ENCODE measurements at places on chromosomes 16 and 17.

GRCh38 chr16:84043486-84044117, 1.0 kb upstream of the SLC38A8 start:
- DNase-seq = no peak

DNA sequence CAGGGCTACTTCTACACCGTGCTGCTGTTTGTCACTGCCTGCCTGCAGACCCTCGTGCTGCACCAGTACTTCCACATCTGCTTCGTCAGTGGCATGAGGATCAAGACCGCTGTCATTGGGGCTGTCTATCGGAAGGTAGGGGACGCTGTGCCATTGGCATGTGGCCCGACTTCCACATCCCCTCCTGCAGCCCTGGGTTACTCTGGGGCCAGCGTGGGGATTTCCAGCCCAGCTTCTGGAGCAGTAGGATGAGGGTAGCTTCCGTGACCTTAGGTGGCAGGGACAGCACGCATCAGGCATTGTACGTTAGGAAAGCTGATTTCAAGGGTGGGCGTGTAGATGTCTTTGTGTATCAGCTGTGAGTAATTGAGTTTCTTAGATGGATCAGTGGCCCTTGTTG, 96.5 kb downstream of the ABCC1 start:
- DNase-seq = no peak

GRCh38 chr16:83397601-83398291, 410.0 kb upstream of the HSBP1 start:
- no peak for DNase-seq

DNA sequence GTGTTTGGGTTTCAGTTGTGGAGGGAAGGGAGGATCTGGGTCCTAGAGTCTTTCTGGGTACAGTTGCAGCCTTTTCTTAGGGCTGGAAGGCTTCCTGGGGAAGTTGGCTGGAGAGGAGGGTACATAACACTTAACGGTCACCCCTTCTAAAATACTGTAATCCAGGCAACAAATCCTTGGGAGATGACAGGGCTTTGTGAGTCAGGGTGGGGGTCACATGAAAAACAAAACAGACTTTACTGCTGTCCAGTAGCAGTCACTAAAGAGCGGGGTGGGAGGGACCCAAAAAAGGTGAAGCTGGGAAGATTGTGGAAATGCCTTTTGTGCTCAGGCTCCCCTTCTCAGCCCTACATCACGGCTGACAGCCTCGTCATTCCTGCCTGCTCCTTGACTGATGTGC, 6.3 kb downstream of the SAP30BP start:
- no peak for DNase-seq

GRCh38 chr17:1604831-1605528, 23.7 kb downstream of the SLC43A2 start:
- no peak for DNase-seq

GRCh38 chr17:56678249-56679114, 85.0 kb downstream of the NOG start:
- DNase-seq = no peak

DNA sequence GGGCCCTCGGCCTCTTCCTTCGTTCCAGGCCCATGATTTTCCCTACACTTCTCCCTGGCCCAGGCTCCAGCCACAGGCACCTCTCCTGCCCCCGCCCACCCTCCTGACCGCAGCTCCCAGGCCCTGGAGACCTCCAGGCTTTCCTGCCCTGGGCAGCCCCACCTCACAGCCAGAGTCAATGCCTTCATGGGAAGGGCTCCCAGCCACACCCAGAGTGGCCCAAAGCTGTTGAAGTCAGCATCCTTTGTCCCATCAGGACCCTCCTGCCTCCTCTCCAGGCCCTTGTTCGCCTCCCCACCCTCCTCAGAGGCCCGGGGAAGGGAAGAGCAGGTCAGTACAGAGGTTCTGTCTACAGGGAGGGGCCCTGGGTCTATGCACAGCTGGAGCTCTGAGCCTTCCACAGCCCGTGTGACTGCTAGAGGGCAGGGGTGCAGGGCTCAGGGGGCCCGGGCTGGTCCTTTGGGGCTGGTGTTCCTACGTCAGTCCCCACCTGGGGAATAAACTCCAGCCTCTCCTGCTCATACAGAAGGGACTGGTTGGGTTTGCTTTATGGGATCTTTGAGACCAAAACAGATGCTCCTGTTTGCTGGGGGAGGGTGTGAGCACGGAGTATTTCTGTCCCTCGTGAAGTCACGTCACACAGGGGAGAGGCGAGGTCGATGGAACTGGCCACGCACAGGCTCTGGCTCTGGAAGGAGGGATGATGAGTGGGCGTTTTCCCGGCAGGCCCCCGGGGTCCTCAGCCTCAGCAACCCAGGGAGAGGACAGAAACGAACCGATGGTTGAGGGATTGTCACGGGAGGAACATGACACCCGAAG, 20.3 kb downstream of the TRARG1 start:
- DNase-seq = no peak

- no peak for DNase-seq
Observed at GRCh38 chr17:82876602-82877379, 37.0 kb upstream of the ZNF750 start.

GRCh38 chr17:11557727-11558452, 40.4 kb upstream of the DNAH9 start:
- no peak for DNase-seq

- no peak for DNase-seq
Observed at GRCh38 chr17:42651392-42651791, 7.7 kb upstream of the TUBG2 start.

GRCh38 chr16:27152801-27153200, 50.5 kb upstream of the KDM8 start:
- no peak for DNase-seq

GRCh38 chr17:76138896-76139752, 1.9 kb downstream of the FOXJ1 start:
- DNase-seq = no peak

DNA sequence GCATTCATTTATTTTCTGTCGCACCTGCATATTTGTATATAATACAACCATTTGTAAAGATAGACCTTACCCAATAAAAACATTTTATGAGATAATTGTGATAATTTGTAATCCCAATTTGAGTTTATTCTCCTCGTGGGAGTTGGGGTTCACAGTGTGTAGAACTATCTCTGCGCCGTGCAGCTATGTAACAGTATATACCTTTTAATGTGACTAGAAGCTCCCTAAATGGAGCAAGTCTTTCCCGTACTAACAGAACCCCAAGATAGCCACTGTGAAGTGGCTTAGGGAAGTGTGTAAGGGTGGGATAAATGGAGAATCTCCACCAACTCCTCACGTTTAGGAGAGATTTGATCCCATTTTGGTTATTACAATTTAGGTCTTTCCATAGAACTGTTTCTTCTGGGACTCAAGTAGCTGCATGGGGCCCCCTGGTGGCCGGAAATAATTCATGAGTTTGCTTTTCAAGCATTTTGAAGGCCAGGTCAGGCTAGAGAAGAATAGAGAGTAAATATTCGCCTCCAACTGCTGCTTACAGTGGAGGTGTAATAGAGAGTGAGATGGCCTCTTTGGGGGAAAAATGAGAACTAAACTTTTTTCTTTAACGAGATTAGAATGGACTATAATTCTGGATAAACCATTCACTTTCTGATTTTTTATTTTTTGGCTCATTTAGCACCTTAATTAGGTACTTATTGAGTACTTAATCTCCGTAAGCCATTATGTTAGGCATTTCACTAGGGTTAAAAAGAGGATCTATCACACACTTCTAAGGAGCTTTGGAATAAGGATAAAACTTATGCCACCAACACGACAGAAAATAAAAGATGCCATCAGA, 4.5 kb downstream of the TMEM100 start:
- DNase-seq = no peak

GRCh38 chr17:77935121-77935571, 23.4 kb upstream of the TNRC6C start:
- no peak for DNase-seq

- DNase-seq = no peak
Observed at GRCh38 chr16:83247767-83248372, 559.9 kb upstream of the HSBP1 start.

DNA sequence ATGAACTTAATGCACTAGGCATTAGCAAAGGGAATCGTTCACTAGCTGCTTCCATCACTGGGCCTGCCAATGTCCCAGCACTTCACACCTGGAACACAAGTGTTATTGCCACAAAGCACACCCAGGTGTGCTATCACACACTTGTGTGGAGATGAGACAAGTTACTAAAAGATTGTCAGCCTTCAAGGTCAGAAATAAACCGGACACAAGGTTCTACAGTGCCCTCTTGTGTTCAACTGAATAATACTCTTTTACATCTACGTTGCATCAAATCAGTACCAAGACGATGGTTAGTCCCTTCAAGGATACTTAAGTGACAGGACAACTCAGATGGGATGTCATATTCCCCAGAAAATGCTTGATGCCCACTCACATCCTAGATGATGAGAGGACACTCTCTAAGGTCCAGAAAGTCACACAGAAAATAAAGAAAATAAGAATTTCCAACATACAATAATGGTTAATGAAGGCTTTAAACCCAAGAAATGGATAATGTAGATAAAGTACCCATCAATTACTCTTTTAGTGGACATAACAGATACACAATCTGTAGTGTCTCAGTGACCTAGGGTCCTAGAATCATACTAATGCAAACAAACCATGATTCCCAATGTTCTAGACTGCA, 16.4 kb upstream of the GLG1 start:
- no peak for DNase-seq

- no peak for DNase-seq
Observed at GRCh38 chr17:54666559-54666958, 234.1 kb upstream of the TOM1L1 start.

DNA sequence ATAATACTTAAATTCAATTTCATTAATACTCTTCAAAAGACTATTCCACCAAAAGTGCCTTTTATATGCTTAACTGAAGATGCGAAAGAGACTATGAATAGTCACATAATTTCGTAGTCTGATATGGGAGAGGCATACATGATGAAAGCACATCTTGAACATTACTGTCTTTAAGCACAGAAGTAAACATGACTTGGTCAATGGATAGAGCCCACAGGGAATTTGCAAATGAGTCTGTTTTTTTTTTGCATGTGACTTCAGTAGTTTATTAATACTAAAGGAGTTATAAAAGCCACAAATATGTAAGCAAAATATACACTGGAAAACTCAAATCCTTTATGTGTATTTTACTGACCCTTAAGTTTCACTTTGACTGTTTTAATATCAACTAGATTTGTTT, 15.9 kb downstream of the ADPRM start:
- no peak for DNase-seq

- DNase-seq = no peak
Observed at GRCh38 chr16:24075931-24076716, 180.0 kb upstream of the CACNG3 start.

Measured in stimulated activated CD8-positive, alpha-beta memory T cell treated with anti-CD3 and anti-CD28 coated beads, Interleukin-4, amount 100 ng/mL, for 1 hour (primary cell).